ENCODE measurements at places on chromosomes 4 and X. TPM values are rescaled to one million over a fixed set of nuclear protein-coding genes. Genes with fewer than 3 reads are reported as not detected.

The TMSB15C gene
- not detected for total RNA-seq

The CCNB3 gene
- 0.39 TPM for total RNA-seq

The PNCK gene
- 3.1 TPM for total RNA-seq

The NKX3-2 gene
- total RNA-seq: 0.16 TPM

The MAGEA11 gene
- not detected for total RNA-seq

The PCDH11X gene
- total RNA-seq: 0.05 TPM

- no peak for DNase-seq
These were observed 145.9 kb downstream of the CPEB2 start for GRCh38 chr4:15148199-15148598.

- no peak for DNase-seq
These were observed 15.4 kb downstream of the SETD7 start for GRCh38 chr4:139540632-139541031.

DNA sequence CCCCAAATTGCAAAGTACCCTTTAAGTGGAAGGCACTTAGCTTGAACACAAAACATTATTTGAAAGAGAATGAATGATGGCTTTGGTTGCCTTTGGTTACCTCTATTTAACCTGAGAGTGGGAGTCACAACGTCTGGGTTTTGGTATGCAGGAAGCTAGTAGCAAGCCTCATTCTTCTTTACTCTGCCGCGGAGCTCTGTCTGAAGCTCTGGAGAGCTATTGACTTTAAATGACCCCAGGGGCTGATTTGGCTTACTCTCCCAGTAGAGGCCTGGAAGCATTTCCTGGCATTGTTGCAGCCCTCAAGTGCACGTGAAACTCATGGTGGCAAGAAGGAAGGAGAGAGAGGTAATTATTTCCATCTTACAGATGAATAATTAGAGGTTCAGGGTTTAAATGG lies 81.8 kb upstream of the MAGEA4 start:
- no peak for DNase-seq

All from heart left ventricle (tissue), 16 donors.